ENCODE measurements at places on chromosomes 16 and 17.
A peak's percentile ranks its signal among the peaks of the same experiment; 100 is the strongest.

DNA sequence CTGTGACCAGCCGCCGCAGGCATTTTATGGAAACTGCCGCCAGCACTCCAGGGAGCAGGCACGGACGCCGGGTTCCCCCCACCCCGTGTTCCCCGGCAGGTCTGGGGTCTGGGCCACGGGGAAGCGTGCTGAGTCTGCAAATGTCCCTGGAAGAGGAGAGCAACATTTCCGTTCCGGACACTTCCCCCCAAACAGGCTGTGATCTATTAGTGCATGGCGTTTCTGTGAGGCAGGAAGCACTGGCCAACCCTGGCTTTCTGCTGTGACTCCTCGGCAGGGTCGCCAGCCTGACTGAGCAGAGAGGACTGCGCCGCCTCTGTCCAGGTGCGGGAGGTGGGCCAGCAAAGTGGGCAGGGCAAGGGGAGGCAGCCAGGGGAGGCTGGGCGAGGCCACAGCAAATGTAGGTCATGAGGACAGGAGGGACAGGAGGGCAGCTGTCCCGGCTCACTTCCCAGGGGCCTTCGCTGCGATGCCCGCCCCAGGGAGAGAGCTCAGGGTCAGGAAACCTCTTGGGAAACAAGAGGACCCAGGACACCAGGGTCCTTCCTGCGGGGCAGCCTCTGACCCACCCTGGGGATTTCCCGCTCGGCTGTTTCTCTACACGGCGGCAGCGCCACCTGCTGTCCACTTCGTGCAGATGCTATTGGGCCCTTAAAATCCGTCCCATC is 9.5 kb downstream of the FOXF1 start:
- peak; percentile 68 for DNase-seq

GRCh38 chr16:58332997-58333700 is 38.3 kb upstream of the PRSS54 start:
- no peak for DNase-seq

DNA sequence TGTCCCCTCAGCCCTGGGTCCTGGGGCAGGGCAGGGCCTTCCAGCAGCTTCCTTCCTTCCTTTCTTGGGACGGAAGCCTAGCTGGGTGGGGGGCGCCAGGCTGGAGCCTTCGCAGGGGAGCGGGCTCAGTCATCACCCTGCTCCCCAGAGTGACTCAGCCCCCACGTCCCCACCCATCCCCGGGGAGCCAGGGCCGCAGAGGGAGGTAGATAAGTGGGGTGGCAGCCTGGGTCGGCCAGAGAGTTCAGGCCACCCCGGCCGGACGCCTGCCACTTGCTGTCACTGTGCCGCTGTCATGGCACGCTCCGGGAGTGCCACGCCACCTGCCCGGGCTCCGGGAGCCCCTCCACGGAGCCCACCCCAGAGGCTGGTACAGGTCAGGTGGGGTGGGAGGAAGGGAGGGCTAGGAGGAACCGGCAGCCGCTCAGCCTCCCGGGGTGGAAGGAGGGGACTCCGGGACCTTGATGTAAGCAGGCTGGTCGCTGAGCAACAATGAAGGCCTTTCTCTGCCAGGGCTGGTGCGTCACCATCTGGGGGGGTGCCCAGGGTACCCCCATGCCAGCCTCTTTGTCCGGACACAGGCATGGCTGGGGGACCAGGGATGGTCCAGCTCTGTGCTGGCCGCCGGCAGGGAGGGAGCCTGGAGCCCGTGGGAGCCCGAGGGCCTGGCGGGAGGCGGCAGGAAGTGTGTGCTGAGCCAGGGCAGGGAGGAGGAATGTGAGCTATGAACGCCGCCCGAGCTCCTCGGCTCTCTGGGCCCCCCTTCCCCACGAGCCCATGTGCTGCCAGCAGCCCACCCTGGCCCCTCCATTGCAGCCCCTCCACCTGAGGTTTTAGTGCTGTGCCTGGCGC is 6.6 kb downstream of the NHERF2 start:
- DNase-seq, result no peak

DNA sequence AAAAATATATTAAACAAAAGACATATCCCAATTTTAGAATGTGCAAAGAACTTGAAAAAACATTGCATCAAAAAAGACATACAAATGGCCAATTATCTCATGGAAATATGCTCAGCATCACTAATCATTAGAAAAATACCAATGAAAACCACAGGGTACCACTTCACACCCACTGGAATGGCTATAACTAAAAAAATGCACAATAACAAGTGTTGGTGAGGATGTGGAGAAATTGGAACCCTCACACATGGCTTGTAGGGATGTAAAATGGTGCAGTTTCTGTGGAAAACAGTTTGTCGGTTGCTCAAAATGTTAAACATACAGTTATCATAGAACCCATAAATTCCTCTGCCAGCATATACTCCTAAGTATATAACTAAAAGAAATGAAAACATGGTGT is 796 bp upstream of the PSMB6 start:
- DNase-seq, result no peak

DNA sequence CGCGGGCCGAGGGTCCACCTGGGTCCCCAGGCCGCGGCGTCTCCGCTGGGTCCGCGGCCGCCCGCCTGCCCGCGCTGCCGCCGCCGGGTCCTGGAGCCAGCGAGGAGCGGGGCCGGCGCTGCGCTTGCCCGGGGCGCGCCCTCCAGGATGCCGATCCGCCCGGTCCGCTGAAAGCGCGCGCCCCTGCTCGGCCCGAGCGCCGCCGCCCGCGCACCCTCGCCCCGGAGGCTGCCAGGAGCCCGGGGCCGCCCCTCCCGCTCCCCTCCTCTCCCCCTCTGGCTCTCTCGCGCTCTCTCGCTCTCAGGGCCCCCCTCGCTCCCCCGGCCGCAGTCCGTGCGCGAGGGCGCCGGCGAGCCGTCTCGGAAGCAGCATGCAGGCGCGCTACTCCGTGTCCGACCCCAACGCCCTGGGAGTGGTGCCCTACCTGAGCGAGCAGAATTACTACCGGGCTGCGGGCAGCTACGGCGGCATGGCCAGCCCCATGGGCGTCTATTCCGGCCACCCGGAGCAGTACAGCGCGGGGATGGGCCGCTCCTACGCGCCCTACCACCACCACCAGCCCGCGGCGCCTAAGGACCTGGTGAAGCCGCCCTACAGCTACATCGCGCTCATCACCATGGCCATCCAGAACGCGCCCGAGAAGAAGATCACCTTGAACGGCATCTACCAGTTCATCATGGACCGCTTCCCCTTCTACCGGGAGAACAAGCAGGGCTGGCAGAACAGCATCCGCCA is 504 bp downstream of the FOXC2 start:
- peak; percentile 15 for DNase-seq

GRCh38 chr17:68277807-68278206 is 13.1 kb downstream of the SLC16A6 start:
- DNase-seq, result no peak

DNA sequence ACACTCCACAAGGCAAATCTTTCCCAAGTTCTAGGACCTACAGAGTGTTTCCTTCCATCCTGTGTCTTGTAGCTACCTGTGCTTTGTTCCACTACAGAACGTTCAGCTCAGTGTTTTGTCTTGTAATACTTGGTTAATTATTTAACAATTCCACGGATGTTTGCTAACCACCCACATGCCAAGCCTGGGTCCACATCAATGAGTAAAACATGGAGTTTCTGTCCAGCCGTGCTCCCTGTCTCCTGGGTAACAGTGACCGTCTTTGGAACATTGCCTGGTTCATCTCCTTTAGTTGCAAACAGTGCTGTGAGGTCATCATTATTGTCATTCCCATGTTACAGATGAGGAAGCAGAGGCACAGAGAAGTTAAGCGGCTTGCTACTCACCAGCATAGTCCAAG is 41.3 kb downstream of the IRF8 start:
- DNase-seq, result no peak

DNA sequence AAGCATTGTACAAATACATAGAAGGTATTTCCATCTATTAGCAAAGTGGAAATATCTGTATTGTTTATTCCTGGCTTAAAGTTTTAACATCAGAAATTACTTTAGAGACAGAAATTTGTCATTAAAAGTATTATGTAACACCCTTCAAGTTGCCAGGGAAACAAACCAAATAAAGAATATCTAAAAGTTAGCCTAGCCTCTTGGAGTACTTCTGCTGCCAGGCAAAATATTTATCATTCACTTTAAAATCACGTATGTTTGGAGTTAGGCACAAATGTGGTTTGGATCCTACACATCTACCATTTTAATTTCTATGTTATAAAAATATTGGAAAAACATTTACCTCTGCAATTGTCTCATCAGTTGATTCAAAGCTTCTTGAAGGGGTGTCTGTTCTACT is 14.7 kb downstream of the BRD7 start:
- no peak for DNase-seq

GRCh38 chr16:86319585-86320236 is 190.6 kb upstream of the FOXF1 start:
- DNase-seq, result no peak

- DNase-seq, result no peak
These were observed 15.7 kb downstream of the HELZ start for GRCh38 chr17:67229109-67229955.

- no peak for DNase-seq
These were observed 85.6 kb downstream of the NDE1 start for GRCh38 chr16:15735610-15736009.

DNA sequence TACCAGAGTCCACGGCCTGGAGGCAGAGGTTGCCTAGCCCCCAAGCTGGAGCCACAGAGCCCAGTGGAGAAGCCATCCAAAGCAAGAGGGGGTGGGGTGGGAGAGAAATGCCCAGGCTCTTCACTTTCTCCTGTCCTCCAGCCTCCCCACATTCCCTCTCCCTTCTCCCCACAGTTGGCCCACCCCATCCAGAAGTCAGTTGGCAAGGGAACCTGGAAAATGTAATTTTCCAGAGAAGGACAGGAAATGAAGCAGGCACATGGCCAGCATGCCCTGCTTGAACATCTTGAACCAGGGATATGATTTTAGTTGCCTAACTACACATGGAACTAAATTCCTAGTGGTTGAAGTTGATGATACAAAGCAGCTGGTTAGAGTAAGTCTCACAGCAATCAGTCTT is 73.3 kb upstream of the IRX6 start:
- no peak for DNase-seq

DNA sequence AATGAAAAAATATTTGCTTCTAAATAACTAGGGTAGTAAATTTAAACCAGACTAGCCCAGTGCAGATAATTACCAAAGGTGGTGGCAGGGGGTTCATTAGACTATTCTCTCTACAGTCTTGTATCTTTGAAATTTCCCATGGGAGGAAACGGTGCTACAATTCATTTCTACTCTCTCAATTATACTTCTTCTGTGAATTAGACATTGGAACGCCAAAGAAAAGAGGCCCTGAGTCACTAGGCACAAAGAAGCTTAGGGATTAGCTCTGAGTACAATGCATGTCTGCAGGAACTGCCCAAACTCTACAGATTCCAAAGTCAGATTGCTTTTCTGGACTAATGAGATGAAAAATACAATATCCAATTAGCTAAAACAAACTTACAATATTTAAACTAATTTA is 30.7 kb upstream of the ARL6IP1 start:
- no peak for DNase-seq

GRCh38 chr17:48629411-48629759 is 3.2 kb upstream of the HOXB9 start:
- no peak for DNase-seq

DNA sequence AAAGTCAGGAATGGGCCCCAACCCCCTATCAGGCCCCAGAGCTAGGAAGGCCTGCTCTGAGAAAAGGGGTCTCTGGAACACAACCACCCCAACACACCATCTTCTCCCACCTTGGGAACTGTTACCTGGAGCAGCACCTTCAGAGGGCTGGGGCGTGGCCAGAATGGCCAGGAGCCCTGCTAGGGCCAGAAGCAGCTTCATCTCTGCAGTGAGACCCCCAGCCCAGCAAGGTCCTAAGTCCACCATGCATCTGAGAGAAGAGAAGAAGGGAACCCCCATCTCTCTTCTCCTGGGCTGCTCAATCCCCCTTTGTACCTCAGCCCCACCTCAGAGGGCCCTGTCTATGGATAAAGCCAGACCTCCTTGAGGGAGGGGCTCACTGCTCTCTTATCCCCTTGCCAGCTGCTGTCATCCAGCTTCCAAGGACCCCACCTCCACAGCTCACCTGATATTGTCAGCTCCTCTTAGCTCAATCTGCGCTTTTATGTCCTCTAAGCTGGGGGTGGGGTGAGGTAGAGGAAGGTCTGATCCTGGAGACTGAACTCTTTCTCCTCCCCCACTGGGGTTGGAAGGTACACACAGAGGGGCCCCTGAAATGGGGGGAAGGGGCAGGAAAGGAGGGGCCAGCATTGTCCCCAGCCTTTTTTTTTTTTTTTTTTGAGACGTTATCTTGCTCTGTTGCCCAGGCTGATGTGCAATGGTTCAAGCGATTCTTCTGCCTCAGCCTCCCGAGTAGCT is at the start of gene MPO:
Gene MPO, minus strand, starts transcription at position 456 of the 738 bp plus-strand sequence. Its CDS starts 177 bp downstream, at position 279.
- no peak for DNase-seq

DNA sequence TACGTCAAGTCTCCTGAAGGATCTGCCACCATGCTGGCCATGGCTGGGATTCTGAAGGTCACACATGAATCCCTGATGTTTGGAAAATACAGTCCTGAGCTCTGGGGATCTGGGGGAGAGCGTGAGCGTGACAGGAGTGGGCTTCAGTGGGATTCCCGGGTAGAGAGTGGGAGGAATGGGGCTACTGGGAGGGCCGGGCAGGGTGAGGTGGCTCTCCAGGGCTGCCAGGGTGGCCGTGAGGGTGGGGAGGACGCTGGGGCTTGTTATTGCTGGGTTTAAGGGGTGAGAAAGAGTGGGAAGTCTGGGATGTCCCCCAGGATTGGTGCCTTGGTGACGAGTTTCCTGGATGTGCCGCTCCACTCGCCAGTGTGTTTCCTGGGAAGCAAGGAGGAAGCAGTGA is 31.3 kb downstream of the FOXL1 start:
- DNase-seq, result no peak

GRCh38 chr17:41959336-41960095 is 7.1 kb upstream of the CNP start:
- DNase-seq, result no peak

DNA sequence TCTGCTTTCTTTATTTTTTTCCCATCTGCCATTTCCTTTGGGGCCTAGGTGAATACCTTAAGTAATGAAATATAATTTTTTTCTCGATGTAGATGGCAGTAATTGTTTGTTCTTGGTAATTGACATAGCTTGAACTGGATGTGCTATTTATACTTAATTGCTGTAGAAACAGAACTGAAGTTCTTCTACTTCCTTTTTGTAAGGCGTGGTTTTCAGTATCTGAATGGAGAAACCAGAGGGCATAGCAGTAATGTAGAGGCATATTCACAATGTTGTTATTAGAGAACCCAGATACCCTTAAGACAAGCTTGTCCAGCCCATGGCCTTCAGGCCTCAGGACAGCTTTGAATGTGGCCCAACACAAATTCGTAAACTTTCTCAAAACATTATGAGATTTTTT is 16.4 kb downstream of the ATP6V0A1 start:
- DNase-seq, result no peak

DNA sequence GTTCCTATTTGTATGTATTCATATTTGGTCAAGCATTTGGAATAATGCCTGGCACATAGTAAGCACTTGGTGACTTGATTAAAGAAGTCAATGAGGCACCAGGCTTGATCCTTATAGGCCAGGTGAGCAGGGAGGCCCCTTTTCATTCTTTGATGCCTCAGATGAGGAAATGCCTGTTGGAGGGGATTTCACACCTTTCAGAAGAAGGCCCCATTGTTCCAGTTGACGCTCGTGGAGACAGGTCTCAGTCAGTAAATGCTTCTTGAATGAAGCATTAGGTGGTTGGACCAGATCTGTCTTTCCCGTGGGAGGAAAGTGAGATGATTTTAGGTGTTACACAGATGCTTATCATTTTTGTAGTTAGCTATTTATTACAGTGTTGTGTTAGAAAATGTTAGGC is 13.0 kb downstream of the LCMT1 start:
- DNase-seq, result no peak
